Small intestine (tissue), 16 donors: ENCODE measurements at places on chromosomes 5 and 9.

DNA sequence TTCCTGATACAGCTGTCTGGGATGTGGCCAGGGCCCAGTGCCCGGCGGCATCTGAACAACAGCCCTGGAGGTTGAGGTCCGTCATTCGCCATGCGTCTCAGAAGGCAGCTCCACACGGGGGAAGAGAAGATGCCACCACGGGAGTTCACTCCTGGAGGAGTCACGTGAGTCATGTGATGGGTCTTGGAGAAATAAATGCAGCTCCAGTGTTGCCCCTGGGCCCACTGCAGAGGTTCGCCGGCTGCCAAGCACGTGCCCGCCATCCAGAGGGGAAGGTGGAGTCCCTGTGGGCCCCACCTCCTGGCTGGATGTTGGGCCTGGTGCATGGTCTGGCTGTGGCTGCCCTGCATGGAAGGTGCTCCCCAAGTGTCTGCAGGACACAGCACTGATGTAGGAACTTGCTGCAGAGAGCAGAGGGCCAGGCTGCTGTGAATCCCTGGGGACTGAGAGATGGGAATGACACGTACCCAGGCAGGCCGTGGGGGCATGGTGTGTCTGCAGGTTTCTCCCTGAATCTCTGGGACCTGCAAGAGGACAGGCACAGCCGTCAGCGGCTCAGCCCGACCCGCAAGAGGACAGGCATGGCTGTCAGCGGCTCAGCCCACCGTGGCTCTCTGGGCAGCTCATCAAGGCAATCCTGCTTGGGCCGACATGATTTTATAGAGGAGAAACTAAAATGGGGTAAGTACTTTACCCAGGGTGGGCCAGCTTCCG lies 418.3 kb upstream of the IRX4 start:
- no peak for DNase-seq

DNA sequence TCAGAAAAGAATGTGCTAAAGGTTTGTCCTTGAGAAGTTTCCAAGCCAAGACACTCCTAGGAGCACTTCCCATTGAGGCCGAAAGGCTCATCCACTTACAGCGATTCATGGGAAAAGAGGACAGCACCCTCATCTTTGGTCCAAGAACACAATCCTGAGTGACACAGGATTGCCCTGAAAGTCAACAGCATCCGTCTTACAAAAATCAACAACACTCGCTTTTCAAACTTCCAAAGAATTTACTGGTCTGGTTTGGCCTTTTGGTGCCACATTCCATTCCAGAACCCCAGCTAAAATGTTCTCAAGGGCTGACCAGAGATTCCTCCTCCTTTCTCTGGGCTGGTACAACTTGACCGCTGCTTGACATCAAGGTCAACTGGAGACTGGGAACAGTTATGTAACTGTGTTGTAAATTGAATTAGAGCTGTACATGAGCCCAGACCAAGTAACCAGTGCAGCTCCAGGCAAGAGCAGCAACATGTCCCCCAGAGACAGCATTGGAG lies 415.8 kb upstream of the PIK3R1 start:
- DNase-seq, result no peak

GRCh38 chr5:154900066-154900465 lies 37.9 kb downstream of the GEMIN5 start:
- no peak for DNase-seq

DNA sequence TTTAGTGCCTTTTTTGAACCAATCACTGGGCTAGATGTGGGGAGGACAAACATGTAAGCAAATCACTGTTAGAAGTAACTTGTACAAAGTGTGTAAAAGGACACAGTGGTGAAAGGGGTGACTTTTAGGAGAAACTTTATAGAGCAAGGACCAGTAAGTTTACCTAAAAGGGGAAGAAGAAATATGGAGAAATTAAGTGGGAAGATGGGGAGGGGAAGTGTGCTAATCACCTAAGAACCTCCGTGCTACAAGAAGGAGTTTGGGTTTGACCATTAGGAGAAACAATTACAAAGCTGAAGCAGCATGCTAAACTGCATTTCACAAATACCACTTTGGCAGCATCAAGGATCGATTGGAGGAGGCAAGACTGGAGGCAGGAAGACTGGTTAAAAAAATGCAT lies 17.3 kb downstream of the ITGA1 start:
- DNase-seq, result no peak

DNA sequence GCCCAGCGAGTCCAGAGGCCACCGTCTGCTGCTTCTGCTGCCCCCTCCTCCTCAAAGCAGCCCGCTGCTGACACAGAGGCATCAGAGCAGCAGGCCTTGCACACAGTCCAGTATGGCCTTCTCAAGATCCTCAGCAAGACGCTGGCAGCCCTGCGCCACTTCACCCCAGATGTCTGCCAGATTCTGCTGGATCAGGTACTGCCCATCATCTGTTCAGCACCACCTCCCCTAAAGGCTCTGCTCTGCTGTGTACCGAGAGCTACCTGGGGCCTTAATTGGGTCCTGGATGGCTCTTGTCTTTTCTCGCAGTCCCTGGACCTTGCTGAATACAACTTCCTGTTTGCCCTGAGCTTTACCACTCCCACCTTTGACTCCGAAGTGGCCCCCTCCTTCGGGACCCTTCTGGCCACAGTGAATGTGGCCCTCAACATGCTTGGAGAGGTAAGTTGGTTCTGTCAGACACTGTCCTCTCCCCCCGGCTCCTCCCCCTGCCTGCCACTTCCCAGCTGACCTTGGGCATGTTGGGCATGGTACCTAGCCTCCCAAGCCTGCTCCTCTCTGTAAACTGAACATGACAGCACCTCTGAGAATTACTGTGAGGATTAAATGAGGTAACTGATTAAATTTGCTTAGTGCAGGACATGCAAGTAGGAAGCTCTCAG lies 22.7 kb downstream of the SH3GLB2 start:
- DNase-seq, result no peak

- DNase-seq, result no peak
Observed at GRCh38 chr5:163339148-163339547, 98.2 kb upstream of the CCNG1 start.

DNA sequence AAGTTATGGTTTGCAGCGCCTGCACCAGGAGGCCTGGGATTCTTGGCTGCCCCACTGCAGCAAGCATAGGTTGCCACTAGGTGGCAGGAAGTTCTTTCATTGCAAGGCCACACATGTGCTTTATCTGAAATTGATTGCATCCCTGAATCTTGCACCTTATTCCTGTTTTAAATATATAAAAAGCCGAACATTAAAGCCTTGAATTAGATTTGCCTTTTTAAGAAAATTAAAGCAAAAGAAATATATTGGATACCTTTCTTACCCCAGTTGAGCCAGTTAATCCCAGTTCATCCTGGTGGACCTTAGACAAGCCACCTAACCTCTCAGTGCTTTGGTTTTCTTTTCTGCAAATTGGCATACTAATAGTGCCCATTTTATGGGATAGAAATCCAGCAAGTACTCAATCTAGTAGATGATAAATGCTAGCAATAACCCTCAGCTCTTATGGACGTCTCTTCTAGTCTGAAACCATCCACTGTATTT lies 6.3 kb upstream of the TRMT10B start:
- peak; percentile 81 for DNase-seq

- DNase-seq, result no peak
Observed at GRCh38 chr5:77935506-77936364, 159.6 kb upstream of the TBCA start.

GRCh38 chr9:4182831-4183230 lies 117.0 kb downstream of the GLIS3 start:
- no peak for DNase-seq

DNA sequence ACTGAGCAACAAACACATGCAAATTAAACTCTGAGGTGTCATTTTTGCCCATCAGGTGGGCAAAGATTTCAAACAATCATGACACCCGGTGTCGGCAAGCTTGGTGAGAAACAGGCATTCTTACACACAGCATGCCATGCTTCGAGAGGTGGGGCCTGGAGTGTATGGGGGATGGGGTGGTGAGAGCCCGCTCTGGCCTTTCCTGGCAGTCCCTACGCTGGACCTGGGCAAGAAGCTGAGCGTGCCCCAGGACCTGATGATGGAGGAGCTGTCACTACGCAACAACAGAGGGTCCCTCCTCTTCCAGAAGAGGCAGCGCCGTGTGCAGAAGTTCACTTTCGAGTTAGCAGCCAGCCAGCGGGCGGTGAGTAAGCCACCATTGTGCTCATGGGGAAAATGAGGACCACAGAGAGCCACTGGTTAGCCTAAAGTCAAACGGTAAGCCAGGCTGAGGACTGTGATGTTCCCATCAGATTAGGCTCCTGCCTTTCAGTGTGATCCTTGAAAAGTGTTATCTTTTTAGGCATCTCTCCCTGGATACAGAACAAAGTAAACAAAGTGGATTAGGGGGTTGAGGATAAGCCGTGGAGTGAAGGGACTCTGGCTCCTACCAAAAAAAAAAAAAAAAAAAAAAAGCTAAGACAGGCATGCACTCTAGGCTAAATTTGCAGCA lies 9.4 kb downstream of the MYOZ3 start:
- DNase-seq, result no peak

DNA sequence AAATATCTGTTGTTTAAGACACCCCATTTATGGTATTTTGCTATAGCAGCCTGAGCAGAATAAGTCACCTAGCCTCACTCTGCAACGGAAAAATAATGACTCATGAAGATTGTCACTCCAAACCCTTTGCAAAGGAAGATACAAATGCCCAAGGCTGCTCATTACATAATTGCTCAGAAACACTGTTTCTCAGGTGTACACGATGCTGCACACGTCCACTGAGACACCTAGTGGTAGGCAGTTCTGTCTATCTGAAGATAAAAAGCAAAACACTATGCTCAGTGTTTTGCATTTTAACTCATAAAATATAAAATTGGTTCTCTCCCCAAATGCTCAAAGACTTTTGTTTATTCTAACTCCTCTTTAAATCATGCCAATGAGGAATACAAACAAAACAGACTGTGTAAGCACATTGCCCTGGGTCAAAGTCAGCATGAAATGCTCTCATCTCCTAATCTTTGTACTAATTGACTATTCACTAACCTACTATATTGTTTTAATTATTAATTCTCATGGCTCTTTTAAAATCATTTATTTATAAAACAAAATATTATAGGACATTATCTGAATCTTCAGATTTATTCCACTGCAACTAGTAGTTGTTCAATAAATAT lies 7.7 kb upstream of the TSLP start:
- peak; percentile 22 for DNase-seq

DNA sequence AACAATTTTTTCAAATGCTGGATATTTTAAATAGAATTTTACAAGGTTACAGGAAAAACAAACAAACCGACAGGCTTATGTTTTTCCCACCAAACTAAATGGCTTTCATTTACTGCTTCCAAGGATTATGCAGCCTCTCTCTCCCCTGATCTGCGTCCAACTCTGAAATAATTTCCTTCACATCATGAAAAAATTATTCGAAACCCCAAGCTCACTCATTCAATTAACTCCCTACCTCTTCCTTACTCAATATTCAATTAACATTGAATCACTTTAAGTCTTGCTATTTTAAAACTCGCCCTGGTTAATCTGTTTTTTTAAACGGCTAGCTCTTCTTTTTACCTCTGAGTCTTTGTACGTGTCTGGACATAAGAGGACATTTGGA lies 336.2 kb downstream of the AGTPBP1 start:
- DNase-seq, result no peak

DNA sequence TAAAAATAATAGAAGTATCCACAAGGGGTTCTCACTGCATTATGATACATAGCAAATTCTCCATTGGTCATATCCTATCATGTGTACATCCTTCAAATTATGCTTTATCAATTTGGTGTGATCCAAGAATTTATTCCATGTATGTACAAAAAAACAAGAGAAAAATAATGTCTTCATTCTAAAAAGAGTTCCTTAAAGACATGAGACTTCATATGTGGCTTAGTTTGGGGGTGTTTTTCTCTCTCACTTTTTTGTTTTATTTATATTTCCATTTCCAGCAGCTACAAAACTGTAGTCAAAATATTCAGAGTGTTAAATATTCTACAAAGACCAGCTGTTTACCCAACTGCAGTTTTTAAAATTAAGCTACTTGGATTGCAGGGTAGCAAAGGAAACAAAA lies 972.0 kb downstream of the DTWD2 start:
- DNase-seq, result no peak

GRCh38 chr9:111839387-111839786 lies 44.6 kb upstream of the SHOC1 start:
- peak; percentile 12 for DNase-seq

- DNase-seq, result no peak
Observed at GRCh38 chr5:128038643-128039042, 44.9 kb upstream of the SLC12A2 start.

DNA sequence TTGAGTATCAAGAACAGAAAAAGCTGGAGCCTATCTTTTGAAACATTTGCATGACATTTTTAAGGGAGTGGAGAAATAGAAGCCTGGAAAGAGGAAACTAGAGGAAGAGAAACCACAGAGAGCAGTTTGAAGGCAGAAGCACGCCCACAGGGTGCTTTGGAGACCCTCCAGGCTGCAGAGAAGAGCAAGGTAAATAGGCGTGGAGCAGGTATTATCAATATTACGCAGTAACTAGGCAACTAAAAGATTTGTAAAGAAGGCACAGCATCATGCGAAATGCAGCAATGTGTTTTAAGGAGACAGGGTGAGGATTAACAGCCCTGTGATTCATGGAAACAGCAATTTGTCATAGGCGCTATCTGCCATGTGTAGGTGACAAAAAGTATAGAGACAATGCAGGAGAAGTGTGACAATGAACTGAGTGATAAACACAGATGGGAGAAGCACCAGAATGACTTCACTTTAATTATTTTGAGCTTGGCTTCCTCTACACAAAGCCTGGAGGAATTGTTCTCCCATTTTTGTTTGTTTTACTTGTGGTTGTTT lies 281.2 kb downstream of the BRINP1 start:
- no peak for DNase-seq

GRCh38 chr5:178391480-178391879 lies 158.9 kb upstream of the PHYKPL start:
- no peak for DNase-seq

GRCh38 chr5:176418251-176418650 lies 1.9 kb upstream of the CLTB start:
- peak; percentile 76 for DNase-seq

DNA sequence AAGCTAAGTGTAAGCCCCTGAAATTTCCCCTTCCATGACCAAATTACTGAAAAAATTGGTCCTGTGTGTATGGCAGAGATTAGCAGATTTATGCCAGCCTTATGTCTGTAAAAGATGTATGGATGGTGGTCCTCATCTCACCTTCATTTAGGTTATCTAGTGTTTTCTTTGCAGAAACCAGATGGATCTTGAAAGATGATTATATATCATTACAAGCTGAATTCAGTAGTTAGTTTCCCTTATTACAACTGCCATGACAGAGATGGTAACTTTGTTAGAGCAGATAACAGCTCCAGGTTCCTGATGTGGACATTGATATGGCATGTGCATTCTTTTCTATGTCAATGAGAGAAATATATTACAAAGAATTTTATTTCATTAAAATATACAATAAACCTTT lies 1403.2 kb upstream of the CDH6 start:
- DNase-seq, result no peak

GRCh38 chr5:53067641-53068040 lies 41.9 kb downstream of the MOCS2 start:
- DNase-seq, result no peak
